Hematopoietic multipotent progenitor cell treated with erythropoietin and hydrocortisone succinate and interleukin-3 and kit ligand, for 4 days (in vitro differentiated cells): ENCODE measurements at places on chromosomes 4 and X.

GRCh38 chr4:103787057-103787456 is 67.3 kb upstream of the TACR3 start:
- DNase-seq: no peak

DNA sequence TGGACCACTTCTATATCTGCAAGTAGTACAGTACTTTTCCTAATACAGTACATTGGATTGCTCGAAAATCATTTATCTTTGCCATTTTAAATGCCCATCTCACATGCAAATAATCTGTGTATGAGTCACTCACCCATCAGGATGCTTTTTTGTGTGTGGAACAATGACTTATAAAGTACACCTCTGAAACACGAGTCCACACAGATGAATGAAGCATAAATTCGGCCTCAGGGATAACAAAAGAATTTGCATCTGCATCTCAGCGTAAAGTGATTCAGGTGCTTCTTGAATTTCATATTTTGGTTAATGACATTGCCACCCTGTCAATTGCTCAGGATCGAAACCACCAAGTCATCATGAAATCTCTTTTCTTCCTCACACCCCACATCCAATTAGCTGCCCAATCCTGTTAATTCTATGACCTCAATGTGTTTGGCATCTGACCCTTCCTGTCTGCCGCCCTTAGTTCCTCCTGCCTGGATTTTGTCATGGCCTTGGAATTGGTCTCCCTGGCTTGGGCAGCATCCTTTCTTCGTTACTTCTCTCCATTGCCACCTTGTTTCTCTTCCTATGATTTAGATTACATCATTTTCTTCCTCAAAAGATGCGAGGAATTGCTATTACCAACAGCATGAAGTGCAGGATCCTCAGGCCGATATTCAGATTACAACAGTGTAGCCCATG is 161.6 kb upstream of the MID1 start:
- DNase-seq: no peak

DNA sequence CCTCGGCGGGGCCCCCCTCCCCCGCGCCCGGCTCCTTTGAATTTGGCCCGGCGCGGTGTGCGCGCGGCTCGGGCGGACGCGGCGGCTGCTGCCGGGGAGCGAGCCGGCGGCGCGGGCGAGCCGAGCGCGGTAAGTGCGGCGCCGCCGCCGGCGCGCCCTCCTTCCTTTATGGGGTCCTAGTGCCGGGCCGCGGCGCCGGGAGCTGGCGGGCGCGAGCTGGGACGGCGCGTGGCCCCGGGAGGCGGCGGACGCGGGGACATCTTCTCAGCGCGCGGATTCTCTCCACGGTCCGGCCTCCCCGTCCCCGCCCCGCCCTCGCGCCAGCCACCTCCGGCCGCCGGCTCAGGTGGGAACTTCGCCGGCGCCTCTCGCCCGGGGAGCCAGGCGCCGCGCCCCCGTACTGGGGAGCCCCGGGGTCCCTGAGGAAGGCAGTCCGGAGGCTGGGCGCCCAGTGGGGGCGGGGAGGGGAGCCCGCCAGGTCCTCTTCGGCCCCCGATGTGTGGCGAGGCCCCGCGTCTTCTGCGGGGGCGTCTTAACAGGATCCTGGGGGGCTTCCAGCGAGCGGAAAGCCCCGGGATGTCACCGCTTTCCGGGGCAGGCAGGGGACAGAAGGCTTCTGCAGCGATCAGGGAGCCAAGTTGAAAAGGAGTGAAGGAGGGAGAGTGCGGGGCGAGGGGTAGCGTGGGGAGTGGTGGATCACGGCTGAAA is 98.4 kb upstream of the TENM3 start:
- peak; percentile 14 for DNase-seq

DNA sequence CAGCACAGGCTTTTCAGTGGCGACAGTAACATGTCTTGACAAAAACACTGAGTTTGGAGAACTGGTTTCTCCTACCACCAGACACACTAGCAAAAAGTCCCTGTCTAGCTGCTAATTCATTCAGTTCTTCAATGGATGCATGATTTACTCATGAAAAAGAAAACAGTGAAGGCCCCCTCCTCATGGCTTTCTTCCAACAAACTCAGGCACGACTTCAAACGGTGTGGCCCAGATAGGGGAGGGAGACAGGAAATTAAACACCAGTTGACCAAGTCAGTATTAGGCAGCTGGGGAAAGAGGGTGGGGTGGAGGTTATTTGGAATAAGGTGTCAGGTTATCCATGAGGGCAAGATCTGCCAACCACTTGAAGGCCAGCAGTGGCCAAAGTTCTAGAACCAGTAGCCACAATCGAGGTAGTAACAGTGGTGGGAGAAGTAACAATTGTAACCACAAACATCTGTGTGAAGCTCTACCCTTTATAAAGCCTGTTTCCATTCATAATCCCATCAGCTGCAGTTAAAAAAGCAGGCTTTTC is 60.2 kb downstream of the SEPSECS start:
- no peak for DNase-seq

GRCh38 chrX:38178396-38178795 is 42.3 kb downstream of the SRPX start:
- no peak for DNase-seq

- DNase-seq: no peak
Observed at GRCh38 chrX:49972328-49972860, 50.0 kb downstream of the CLCN5 start.

- DNase-seq: no peak
Observed at GRCh38 chr4:78379991-78380729, 171.4 kb upstream of the ANXA3 start.
